ENCODE measurements at places on chromosomes 7 and 10.

DNA sequence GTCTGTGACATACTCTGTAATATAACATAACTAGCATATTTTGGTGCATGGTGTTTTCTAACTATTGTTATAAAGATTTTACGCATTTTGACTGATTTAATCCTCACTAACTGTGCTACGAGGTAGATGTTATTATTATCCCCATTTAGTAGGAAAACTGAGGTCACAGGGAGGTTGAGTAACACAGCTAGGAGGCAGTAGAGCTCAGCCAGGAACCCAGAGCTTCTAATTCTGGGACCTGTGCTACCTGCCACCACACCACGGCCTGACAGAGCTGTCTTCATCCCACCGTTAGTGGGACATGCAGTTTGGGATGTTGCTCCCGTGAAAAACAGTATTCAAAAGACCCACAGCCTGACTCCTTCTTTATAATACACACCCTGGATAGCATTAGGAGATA is 962.5 kb downstream of the CNTNAP2 start:
- DNase-seq = no peak

- DNase-seq = no peak
Measured at GRCh38 chr7:158559356-158559755, 28.3 kb downstream of the PTPRN2 start.

GRCh38 chr7:144821067-144821466 is 14.8 kb downstream of the TPK1 start:
- DNase-seq = peak; percentile 89

- no peak for DNase-seq
Measured at GRCh38 chr10:59177031-59177797, 771 bp downstream of the PHYHIPL start.

DNA sequence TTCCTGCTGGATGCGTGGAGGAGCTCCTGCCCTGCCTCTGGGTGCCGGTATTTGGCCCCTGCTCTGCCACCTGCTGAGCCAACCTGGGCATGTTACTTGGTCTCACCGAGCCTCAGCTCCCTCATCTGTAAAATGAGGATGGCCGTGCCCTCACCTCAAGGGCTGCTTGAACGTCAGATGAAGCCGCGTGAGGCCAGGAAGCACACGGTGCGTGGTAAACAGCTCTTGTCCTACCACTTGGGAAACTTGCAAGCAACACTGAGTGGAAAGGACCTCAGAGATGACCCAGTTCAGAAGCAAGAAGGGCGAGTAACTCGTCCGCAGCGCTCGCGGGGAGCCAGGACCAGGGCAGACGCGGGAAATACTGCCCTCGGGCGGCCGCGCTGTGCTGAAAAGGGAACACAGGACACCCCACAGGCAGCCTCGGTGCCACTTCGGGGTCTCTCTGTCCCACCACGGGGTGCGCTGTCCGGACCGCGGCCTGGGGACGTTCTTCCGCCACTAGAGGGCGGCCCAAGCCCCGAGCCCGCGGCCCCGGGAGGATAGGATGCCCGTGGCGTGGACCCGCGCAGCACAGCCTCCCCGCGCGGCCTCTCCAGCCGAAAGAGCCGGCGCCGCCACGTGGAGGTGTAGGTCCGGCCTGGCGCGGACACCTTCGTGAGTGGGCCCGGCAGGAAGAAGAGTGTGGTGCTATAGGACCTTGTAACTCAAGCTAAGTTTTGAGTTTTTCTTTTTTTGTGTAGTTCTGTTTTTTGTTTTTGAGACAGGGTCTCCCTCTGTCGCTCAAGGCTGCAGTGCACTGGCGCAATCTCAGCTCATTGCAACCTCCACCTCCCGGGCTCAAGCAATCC is 94.1 kb downstream of the PRKAG2 start:
- peak; percentile 80 for DNase-seq

DNA sequence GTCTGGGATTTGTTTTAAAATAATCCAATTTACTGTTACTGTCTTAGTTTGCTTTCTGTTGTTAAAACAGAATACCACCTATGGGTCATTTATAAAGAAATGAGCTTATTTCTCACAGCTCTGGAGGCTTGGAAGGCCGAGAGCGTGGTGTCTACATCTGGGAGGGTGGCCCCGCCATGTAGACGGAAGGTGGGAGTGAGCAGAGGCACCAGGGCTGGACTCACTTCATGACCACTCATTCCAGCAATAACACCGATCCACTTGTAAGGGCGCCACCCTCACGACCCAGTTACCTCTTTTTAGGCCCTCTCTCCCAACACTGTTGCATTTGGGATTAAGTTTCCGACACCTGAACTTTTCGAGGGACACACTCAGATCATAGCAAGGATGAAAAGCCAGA is 36.2 kb upstream of the CFAP46 start:
- no peak for DNase-seq

- no peak for DNase-seq
Measured at GRCh38 chr10:58488921-58489320, 23.8 kb upstream of the BICC1 start.

- DNase-seq = peak; percentile 90
Measured at GRCh38 chr10:62185919-62186692, 82.5 kb downstream of the RTKN2 start.

DNA sequence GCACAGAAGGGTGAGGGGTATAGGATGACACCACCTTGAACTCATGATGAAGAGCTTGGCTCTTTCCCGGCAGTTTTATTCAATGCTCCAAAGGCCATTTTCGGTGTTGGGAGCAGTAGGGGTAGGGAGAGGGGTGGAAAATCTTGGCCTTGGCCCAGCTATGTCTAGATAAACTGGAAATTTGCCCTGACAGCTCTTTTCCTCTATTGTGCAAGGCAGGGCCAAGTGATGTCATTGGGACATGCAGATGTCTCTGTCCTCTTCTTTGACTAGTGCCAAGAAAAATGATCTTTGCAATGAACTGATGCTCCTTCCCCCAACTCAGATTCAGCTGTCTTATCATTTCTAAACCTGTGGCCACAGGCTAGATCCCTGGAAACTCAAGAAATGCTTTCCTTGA is 27.7 kb upstream of the PRKCQ start:
- DNase-seq = no peak

- DNase-seq = no peak
Measured at GRCh38 chr7:45182856-45183710, 25.5 kb downstream of the RAMP3 start.

GRCh38 chr10:29955329-29955935 is 104.0 kb downstream of the JCAD start:
- DNase-seq = no peak

- no peak for DNase-seq
Measured at GRCh38 chr7:133703547-133703946, 423.6 kb upstream of the LRGUK start.

- DNase-seq = no peak
Measured at GRCh38 chr7:55498142-55498541, 74.2 kb downstream of the VOPP1 start.

GRCh38 chr10:14253711-14254110 is 77.0 kb downstream of the FRMD4A start:
- DNase-seq = no peak

DNA sequence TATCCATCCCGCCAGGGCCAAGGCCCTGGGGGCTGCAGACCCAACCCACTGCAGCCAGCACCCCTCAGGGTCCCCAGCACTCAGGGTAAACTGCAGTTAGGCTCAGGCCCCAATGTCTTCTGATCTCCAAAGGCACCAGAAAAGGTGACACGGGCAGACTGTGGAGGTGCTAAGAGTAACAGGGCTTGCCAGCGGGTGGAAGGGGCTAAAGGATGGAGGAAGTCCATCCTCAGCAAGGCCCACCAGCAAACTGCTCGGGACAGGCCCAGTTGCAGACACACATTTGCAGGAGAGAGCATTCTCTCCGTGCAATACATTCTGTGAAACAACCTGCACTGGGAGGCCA is 95.6 kb upstream of the DDC start:
- no peak for DNase-seq
